ENCODE measurements at places on chromosomes 16 and 17.

DNA sequence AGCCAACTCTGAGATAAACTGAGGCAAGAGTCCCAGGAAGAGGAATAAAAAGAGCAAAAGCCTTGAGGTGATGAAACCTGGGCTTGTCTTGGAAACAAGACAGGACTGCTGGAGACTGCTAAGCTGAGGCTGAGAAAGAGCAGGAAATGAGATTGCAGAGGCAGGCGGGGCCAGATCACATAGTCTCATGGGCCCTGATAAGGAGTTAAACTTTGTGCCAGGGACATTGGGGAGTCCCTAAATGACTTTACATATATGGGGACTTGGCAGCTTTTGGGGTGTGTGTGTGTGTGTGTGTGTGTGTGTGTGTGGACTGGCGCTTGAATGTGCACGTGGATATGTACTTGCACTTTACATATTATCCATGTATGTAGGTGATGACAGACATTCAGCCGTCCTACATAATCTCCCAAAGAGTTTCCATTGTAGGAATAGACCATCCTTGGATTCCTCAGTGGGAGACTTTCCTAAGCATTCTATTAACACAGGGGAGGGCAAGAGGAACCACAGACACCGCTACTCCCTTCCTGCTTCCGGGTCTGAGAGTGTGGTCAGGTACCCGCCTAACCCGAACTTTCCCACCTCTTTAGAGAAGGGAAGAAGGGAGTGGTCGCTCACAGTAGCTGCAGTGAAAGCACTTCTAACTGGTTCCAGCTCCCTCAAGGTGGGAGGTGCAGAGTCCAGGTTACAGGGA lies 123.1 kb downstream of the LYRM1 start:
- no peak for DNase-seq

DNA sequence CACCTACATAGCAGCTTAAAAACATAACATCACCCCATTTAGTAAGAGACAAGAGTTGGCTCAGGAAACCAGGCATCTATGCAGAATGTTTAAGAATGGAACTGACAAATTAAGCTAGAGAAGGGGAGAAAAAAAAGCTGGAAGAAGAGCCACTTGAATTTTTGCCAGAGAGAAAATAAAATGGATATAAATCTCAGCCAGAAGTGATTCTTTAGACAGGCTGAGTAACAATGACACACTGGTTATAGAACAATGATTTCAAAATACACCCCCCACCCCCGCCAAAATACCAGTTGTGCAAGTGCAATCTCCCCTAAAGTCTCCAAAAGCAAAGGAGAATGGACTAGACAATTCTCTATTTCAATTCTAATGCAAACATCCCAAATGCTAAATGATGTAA lies 22.4 kb downstream of the LSM12 start:
- no peak for DNase-seq

DNA sequence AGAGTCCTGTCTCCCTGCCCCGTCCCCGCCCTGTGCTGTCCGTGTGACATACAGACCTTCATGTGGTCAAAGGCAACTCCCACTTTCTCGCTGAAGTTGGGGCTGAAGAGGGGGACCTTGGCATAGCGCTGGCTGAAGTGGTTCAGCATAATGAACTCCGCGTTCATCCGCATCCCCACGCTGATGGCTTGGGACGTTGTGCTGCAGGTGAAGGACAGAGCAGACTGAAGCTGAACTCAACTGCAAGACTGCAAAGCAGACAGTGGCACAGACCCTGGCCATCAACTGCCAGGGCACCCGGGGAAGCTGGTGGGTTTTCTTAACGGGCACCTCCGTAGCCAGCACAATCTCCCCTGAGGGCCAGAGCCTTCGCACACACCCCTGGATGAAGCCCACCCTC lies 24.2 kb downstream of the ELAC2 start:
- no peak for DNase-seq

GRCh38 chr16:11471548-11471947 lies 115.2 kb downstream of the LITAF start:
- DNase-seq = no peak

DNA sequence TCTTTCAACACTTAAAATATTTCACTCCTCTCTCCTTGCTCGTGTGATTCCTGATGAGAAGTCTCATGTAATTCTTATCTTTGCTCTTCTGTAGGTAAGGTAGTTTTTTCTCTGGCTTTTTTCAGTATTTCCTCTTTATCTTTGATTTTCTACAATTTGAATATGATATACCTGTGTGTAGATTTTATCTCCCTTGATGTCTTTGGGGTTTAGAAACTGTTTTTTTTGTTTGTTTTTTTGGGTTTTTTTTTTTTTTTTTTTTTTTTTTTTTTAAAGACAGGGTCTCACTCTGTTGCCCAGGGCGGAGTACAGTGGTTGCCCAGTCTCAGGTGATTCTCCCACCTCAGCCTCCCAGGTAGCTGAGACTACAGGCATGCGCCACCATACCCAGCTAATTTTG lies 26.6 kb downstream of the MOSMO start:
- no peak for DNase-seq

- no peak for DNase-seq
These were observed 8.2 kb downstream of the SPNS2 start for GRCh38 chr17:4506892-4507291.

GRCh38 chr17:78046923-78047322 lies 81.6 kb downstream of the TMC6 start:
- no peak for DNase-seq
